Activated T-cell treated with anti-CD3 and anti-CD28 coated beads, Interleukin-2, amount 50 U/mL, for 72 hours (primary cell): ENCODE measurements at places on chromosomes 6 and 20. TPM values are rescaled to one million over a fixed set of nuclear protein-coding genes. Genes with fewer than 3 reads are reported as not detected.

- H3K27ac ChIP-seq: no peak overlapping the region
- no peak overlapping the region for H3K4me3 ChIP-seq
- DNase-seq: no peak
These were observed 33.0 kb upstream of the LRRN4 start for GRCh38 chr20:6086868-6087267.

- no peak overlapping the region for H3K4me3 ChIP-seq
- H3K4me1 ChIP-seq: no peaks in the 10 kb centered on the region
- no peak overlapping the region for H3K27ac ChIP-seq
- no peaks in the 10 kb centered on the region for H3K27me3 ChIP-seq
- no peak for DNase-seq
These were observed 955.6 kb downstream of the TBC1D32 start for GRCh38 chr6:120378582-120379220.

DNA sequence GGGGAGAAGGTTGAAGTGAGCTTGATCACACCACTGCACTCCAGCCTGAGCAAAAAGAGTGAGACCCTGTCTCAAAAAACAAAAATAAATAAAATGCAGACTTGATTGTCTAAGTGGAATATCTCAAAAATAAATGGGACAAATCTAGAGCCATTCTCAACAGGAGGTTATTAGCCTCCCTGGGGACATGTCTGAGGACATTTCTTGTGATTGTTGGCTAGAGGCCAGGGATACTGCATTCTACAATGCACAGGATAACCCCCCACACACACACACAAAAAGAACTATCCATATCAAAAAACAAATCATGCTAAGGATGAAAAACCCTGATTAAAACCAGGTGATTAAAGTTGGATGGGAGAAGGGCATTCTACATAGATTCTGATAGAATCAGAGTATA is 37.5 kb downstream of the FAM217A start:
- no peaks in the 10 kb centered on the region for H3K27me3 ChIP-seq
- peaks cover 36% of the 10 kb centered on the region for H3K4me1 ChIP-seq
- H3K27ac ChIP-seq: peak overlapping the region; percentile 82
- no peak overlapping the region for H3K4me3 ChIP-seq
- H3K36me3 ChIP-seq: peaks cover 51% of the 10 kb centered on the region

- no peaks in the 10 kb centered on the region for H3K27me3 ChIP-seq
- no peaks in the 10 kb centered on the region for H3K36me3 ChIP-seq
- no peak overlapping the region for H3K4me3 ChIP-seq
- H3K27ac ChIP-seq: no peak overlapping the region
- DNase-seq: peak; percentile 61
These were observed 60.2 kb upstream of the RALY start for GRCh38 chr20:33933469-33933909.

The EYS gene
- total RNA-seq: not detected
